ENCODE measurements at places on chromosomes 12 and 14.
A peak's percentile ranks its signal among the peaks of the same experiment; 100 is the strongest.

- peak; percentile 51 for DNase-seq
Observed at GRCh38 chr12:63480186-63480585, 188.1 kb downstream of the DPY19L2 start.

DNA sequence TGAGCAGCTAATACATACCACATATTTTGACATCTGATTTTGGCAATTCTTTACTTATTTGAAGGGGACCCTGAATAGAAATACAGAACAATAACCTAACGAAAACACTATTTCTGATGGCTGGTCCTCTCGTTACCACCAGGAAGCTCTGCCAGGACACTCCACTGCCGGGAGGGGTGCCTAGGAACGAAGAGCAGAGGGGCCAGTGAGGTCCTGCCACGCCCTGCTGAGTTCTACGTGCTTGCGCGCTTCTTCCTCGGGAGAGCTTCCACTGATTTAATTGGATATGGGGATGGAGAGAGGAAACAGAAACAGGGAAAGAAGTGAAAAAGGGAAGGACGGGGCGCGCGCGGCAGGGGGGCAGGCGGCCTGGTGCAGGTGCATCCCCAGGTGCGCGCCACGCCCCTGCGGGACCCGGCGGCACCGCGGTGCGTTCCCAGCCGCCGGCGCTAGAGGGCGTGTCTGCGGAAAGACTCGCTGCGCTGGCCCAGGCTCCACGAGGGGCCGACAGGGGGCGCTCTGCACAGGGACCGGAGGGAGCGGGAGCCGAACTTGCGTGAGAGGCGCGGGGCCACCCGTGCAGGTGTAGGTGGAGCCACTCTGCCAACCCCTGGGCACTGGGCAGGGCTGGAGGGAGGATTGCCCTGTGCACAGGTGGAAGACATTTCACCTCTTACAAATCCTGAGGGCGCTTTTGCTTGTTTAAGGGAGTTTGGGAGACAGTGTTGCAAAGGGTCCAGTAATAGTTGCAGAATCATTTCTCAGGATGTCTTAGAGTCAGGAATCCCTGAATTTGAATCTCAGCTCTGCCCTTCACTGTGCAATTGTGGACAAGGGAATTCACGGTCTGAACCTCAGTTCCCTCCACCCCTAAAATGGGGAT lies 986.3 kb upstream of the TMEM132C start:
- DNase-seq = no peak

DNA sequence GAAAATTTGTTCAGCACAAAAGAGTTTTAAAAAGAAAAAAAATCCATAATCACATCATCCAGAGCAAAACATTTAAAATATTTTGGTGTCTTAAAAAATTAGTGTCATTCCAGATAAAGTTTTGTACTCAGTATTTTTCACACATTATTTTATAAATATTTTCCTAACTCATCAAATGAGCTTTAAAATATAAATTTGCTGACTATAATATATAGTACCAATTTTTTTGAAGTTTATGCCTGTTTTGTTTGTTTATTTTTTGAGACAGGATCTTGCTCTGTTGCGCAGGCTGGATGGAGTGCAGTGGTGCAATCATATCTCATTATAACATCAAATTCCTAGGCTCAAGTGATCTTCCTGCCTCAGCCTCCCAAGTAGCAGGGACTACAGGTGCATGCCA lies 164.1 kb downstream of the SLC41A2 start:
- no peak for DNase-seq

GRCh38 chr14:94341656-94342333 lies 18.7 kb upstream of the SERPINA6 start:
- DNase-seq = no peak

GRCh38 chr12:120725151-120725658 lies 421 bp upstream of the ACADS start:
- no peak for DNase-seq

DNA sequence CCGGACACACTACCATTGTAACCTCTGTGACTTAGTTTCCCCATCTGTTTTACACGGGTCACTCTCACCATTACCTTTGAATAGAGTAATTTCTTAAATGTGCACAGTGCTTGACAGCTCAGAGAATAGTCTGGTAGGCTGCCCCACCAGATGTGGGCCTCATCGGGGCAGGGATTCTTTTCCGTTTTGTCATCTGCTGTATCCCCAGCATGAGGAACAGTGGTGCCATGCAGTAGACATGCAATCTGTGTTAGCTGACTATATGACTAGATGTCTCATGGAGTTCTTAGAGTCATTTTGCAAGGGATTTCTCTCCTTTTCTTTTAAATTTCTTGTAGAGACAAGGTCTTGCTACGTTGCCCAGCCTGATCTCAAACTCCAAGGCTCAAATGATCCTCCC lies 44.9 kb upstream of the PLEKHG3 start:
- peak; percentile 47 for DNase-seq

DNA sequence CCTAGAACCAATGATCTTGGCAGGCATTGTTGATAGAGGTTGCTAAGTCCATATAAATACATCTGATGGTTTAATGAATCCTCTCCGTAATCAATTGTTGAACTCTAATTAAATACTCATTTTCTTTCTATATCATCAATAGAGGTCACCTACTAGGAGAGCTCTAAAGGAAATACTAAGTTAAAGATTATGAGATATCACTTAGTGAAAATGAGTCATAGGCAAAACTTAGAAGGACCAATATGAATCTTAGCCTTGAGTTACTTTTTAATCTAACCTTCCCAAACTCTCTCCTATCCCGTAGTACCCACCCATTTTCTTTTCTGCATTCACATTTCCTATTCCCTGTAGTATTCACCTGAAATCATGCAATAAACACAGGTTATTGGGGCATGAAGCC lies 50.2 kb downstream of the MBIP start:
- DNase-seq = no peak

DNA sequence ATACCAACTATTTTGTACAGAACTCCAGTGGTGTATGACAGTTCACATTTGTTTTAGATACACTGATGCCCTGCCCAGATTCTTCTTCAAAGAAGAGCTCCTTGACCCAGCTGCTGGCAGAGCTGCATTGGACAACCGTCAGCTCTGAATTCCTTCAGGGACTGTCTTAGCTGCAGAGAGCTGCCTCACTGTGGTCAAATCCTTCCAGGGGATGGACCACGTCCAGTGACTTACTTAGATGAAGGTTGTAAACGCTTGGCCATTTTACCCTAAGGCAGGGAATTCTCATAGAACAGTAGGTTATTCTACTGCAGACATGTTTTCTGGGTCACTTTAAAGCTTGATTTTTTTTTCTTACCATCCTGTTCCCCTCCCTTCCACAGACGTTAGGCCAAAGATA lies 905.0 kb upstream of the ATXN7L3B start:
- no peak for DNase-seq

DNA sequence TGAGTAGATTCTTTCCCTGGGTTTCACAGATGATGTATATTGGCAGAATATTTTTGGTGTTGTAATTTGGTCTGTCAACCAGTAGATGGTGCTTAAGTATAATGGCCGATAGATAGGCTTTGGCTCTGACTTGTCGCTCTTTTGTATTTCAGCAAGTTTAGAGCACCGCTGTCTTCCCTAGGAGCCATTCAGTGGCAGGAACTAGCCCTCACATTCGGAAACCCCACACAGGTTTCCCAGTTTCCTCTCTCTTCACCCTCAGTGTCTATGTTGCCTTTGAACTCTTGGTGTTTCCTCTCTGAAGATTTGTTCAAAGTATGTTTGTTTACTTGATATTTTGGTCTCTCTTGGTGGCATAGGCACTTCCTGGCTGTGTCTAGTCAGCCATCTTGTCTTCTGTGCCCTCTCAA lies 102.2 kb downstream of the GPHN start:
- peak; percentile 6 for DNase-seq

DNA sequence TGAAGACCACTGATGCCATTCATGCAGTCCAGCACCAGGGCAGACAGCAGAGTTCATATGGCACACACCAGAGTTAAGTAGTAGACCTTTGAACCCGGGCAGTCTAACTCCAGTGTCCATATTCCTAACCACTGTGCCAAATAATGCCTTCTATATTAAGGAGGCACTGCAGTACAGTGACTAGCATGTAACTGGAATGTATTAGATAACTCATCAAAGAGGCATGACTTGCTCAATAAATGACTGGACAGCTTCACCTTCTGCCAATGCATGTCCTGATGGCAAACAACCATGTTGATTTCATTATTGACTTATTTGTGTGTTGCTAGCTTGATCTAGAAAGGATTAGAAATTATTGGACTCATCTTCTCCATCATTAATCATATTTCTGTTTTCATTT lies 40.2 kb downstream of the DACT1 start:
- no peak for DNase-seq

GRCh38 chr12:6758506-6759095 lies 5.7 kb upstream of the MLF2 start:
- DNase-seq = no peak

DNA sequence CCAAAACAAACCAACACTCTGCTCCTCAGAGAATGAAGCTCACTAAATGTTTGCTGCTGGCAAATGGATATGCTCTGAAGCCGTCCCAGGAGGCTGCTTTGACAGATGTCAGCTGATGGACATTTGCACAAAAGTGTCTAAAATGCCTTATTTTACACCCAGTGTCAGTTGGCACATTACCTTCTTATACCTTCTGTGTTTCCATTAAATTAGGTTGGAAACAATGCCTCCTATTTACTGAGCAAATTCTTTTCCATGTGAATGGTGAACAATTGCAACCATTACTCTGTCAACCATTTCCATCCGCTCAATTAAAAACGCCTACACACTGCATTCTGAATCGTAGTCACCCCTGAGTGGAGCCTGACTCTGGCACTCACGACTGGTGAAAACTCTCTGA lies 1679.9 kb upstream of the FLRT2 start:
- no peak for DNase-seq

- no peak for DNase-seq
Observed at GRCh38 chr14:50521912-50522341, 10.4 kb downstream of the MAP4K5 start.

- DNase-seq = no peak
Observed at GRCh38 chr14:92143962-92144361, 22.2 kb downstream of the CPSF2 start.

Data from adipocyte (in vitro differentiated cells).